ENCODE measurements at places on chromosomes 6 and 20.

DNA sequence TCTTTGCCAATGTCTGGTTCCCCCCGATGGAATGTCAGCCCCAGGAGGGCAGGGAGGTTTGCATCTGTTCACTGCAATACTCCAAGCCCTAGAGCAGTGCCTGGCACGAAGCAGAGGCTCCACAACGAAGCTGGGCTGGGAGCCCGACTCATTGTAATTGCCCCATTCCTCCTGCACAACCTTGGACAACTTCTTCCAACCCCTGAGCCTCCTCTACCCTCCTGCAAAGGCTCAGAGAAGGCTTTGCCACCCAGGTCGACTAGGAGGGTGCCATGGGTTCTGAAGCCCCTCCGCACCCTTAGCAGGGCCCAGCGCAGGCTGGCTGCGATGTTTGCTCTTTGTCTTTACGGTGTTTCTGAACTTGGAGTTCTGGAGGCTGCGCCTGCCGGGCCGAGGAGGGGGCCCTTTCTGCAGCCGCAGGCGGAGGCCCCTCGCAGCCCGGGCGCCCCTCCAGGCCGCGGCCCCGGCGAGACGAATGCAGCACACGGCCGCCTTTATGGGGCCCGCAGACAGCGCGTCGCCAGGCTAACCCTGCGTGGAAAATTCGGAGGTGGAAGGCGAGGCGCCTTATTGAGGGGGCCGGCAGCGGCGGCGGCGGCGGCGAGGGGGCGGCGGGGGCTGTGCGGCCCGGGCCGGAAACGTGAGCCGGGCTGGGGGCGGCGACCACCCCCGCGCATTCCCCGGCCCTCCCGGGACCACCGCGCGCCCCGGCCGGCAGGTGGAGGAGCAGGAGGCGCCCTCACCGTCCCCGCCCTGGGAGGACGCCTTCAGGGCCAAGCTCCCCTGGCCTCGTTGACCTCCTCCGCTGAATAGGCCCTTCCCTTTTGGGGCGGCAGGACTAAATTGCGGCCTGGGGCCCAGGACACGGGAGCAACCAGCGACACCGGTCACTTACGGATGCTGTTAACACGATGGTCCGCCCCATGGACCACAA lies 27.0 kb downstream of the SNAI1 start:
- no peak for DNase-seq

- no peak for DNase-seq
Measured at GRCh38 chr6:140809694-140810101, 1323.0 kb upstream of the GJE1 start.

GRCh38 chr6:134000443-134000842 lies 47.4 kb downstream of the TBPL1 start:
- DNase-seq: no peak

GRCh38 chr6:153927867-153928266 lies 111.2 kb upstream of the OPRM1 start:
- DNase-seq: no peak

DNA sequence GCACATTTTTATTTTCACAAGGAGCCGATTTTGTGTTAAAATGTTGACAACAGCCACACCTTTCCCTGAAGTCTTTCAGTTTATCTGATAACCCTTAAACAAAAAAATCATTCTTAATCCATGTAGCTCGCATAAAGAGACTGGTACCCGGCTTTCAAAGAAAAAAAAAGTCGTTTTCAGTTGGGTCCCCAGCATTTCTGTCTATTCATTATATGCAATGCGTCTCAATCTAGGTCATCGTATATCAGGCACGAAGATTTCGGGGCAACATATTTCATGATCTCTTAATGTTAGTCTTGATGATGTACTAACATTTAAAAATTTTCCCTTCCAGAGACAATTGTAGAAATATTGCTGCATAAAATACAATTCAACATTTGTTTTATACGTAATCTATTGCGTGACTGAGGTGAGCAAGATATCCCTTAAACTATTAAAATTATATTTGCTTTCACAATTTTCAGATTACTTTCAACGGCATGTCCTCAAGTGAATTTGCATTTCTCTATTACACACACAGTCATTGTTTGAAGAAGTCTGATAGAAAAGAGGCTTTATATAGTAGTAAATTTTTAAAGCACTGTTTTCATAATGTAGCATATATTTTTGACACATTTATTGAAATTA lies 2.9 kb upstream of the TUBB2B start:
- DNase-seq: no peak

GRCh38 chr20:6590891-6591637 lies 176.4 kb upstream of the BMP2 start:
- DNase-seq: no peak
